ENCODE measurements at places on chromosomes 7 and 10.

DNA sequence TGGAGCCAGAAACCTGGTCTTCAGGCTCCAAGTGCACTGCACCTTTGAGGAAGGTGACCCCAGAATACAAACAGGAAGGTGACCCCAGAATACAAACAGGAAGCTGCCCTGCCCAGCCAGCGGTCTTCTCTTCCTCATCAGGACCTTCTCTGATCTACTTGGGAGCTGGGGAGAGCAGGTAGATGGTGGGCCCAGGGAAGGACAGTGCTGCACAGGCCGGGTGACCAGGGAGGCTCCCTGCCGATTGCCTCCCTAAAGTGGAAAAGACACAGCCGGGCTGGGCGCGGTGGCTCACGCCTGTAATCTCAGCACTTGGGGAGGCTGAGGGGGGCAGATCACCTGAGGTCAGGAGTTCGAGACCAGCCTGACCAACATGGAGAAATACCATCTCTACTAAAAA is 151.8 kb upstream of the CHST15 start:
- DNase-seq, result no peak

- DNase-seq, result no peak
Measured at GRCh38 chr7:157116762-157117161, 22.0 kb upstream of the UBE3C start.

DNA sequence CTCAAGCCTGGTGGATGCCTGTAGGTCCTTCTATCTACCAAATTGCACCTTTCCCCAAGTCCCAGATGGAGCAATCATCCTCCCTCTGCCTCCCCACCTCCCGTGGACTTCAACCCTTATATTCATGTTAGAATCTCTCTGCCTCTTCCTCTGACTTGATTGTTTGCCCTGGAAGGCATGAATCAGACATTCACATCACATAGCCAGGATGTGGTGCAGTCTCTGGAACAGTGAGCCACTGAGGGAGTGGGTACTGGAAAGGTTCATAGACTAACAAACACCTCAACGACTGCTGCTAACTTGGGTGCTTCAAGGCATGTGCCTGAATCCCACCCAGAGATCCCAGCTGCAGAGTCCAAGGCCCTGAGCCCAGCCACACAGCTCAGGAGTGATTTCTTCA is 494.0 kb downstream of the TNS3 start:
- DNase-seq, result no peak

DNA sequence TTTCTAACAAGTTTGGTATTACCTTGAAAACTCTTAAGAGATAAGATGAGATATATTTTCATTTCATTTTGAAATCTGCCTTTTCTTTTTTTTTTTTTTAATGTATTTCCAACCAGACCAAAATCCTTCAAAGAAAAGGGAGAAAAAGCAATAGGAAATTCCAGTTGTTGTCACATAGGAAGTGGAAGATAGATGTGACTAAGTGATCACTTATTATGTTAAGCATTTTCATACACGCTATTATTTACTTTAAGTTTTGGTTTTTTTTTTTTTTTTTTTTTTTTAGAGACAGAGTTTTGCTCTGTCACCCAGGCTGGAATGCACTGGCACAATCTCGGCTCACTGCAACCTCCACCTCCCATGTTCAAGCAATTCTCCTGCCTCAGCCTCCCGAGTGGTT is 197.2 kb upstream of the FRMD4A start:
- no peak for DNase-seq

- no peak for DNase-seq
Measured at GRCh38 chr7:106010331-106010730, 47.3 kb downstream of the CDHR3 start.

DNA sequence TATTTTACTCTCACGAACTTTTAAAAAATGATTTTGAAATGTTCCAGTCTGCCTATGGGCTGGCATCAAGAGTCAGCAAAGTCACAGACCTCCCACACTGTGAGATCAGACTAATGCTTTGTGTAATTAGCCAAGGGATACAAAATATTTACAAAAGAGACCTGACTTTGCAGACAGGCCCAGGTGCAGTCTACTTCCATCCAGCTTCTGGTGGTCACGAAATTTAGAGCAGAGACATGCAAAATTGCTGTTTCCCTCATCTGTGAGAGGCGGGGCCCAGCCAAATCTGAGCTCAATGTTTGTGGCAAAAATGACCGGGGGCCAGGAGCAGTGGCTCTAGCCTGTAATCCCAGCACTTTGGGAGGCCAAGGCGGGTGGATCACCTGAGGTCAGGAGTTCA is 82.5 kb upstream of the PITRM1 start:
- DNase-seq, result no peak

GRCh38 chr7:53656881-53657280 is 621.4 kb downstream of the POM121L12 start:
- no peak for DNase-seq

GRCh38 chr7:129367700-129368388 is 66.4 kb upstream of the STRIP2 start:
- DNase-seq, result no peak

GRCh38 chr7:17015598-17016031 is 133.8 kb upstream of the AGR3 start:
- DNase-seq, result no peak

DNA sequence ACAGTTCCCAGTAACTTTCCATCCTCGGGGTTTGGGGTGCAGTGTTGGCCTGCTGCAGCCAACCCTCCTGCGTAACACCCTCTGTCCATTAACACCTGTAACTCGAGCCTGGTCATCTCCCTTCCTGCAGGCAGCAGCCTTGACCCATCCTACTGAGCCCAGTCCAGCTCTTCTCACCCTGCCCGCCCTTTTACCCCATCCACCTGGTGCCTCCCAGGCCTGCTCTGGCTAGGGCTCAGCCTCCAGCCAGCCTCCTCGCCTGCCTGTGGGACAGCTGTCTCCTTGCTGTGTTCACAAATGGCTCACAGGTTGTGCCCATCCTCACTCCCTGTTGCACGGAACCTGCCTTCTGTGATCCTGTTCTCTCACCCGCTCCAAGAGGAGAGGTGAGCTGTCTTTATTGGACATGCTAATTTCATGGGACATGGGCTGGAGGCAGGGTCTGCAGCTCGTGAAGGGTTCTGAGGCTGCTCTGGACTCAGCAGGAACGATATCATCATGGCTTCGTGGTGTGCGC is 277.2 kb upstream of the TCERG1L start:
- DNase-seq, result no peak

DNA sequence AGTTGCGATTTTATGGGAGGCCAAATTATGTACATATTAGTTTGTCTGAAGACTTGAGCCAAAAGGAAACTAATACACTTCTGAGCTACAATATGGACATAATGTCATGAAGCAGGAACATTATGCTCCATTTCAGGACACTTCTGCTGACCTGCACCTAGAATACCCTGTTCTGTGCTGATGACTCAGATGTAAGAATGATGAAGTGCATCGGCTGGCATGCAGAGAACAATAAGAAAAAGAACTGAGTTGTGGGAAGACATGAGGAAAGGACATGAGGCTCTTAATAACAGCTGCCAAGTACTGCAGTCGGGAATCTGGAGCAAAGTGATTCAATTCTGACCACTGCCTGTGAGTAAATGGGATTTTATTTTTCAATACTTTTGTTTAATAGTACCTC is 192.9 kb upstream of the VSTM2A start:
- DNase-seq, result no peak

GRCh38 chr7:92626281-92626809 is 36.2 kb upstream of the FAM133B start:
- DNase-seq, result no peak

DNA sequence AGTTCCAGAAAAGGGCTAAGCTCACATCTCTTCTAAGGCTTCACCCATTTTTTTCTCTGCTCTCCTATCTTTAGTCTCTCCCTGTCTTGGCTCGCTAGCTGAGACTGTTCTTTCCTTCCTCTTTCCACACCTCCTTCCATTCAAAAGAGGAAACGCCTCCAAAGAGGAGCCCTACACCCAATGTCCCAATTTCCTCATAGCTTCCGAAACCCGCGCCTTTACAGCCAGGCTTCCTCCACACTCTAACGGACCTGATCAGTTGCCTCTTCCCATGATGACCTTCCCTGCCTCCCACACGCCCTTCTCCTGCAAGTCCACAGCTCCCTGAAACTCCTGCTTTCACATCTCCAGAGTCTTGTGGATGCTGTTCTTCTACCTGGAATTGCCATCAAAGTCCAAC is 71.7 kb downstream of the COBL start:
- no peak for DNase-seq

- DNase-seq, result no peak
Measured at GRCh38 chr10:22722626-22723169, 8.3 kb upstream of the PIP4K2A start.

DNA sequence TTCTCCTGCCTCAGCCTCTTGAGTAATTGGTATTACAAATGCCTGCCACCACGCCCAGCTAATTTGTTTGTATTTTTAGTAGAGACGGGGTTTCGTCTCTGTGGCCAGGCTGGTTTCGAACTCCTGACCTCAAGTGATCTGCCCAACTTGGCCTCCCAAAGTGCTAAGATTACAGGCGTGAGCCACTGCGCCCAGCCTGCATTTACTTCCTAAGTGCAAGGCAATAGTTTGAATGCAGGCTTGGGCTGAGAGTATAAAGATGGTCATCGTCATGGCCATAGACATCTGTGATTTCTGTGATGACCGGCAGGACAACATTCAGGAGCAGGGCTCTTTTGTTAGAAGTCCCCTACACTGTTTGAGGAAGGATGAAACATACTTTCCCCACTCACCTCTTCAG is 393.9 kb upstream of the SHH start:
- no peak for DNase-seq

DNA sequence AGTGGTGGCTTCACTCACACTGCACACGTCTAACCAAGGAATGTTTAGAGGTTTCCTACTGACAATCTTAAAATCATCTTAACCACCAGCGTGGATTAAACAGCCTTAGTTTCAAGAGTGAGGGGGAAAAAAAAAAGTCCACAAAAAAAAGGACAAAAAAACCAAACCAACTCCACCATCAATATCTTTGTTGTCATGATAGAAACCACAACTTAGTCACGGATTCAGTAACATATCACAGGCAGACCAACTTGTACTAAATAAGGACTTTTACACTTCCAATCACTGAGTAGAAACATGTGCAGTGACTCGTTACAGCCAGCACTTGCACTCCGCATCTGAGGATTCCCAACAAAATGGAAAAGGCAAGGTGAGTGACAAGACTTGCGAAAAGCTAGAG is 46.5 kb downstream of the FAM171A1 start:
- no peak for DNase-seq

DNA sequence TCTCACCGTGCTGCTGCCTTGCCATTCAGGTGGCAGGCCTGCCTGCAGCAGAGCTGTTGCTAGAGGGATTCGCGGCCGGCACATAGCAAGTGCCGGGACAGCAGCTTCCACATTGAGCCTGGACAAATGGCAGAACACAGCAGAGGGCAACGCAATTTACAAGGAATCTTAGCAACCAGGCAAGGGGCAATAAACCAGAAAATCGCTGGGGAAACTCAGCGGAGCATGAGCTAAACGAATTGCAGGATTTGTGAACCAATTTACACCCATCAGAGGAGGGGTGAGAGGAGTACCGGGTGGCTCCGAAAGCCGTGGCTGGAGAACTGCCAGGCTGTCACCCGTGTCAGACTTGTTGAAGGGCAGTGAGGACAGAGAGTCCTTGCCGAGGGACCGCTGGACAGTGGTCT is 58.6 kb upstream of the LOXL4 start:
- no peak for DNase-seq

DNA sequence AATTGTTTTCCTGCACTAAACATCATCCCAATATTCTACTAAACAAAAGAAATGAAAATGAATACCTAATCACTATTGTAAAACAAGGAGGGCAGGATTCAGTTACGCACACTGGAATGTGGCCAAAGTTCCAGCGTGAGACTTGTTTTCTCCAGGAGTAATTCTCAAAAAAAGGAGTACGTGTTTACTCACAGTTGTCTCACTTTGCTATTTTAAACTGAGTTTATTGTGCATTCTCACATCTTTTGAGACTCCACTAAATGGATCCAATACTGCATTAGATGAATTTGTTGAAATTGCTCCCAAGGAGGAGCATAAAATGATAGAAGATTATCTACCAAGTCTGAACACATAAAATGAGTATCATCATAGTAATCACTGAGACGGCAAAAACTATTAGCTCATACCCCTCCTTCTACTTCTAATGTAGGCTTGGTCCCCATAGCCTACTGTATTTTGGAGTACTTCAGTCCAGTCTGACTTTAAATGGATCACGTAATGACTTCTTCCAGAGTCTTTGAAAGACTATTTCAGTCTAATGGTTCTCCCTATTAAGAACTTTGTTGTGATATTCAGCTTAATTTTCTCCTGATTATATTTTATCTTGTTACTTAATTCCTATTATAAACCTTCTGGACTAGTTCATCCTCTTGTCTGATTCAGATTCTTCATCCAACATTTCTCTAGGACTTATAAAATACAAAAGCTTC is 3.8 kb downstream of the GRM3 start:
- DNase-seq, result no peak

- no peak for DNase-seq
Measured at GRCh38 chr10:77131214-77131613, 506.4 kb downstream of the KCNMA1 start.

DNA sequence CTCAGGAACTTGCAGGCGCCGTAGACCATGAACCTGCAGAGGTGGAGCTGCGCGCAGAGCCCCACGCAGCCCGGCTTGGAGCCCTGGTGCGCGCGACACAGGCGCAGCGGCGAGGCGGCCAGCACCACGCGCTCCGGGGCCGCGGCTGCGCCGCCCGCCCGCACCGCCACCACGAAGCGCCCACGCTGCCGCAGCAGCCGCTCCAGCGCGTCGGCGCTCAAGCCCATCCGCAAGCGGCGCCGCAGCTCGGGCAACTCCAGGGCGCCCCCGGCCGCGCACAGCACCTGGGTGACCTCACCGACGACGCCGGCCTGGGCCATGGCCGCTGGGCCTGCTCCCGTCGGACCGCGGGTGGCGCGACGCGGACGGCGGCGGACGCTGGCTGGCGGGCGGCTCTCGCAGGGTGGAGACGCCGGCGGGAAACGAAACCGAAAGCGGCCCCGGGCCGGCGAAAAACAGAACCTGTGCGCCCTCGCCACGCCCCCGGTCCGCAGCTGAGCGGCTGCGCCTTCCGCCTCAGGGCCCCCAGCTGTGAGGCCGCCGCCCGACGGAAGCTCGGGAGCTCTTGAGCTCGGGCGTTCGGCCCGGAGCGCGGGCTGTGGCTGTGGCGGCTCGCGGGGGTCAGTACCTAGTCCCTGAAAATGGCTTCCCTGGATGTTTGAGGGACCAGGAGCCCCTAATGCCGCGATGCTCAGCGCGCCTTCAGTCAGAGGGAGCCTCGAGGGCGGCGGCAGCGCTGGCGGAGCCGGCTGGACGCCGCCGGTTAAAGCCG is at the start of gene PARP12:
Gene PARP12, minus strand, starts transcription at position 424 of the 772 bp plus-strand sequence. Its CDS starts 104 bp downstream, at position 320.
- no peak for DNase-seq

DNA sequence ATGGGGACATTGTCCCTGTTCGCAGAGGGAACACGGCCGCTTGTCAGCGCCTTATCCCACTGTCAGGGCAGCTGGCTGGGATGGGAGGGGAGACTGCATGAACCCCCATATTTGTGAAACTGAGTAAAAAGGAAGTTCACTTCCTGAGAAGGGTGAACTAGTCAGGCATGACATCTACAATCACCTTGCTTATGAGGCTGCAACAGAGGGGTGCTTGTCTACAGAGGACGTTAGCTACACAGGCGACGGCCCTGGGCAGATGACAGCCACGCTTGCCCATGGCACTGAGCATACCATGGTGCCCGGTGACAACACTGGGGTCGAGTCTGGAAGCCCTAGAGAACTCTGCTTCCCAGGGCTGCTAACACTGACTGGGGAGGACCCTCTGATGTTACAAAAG is 46.0 kb upstream of the KDM7A start:
- no peak for DNase-seq
